ENCODE measurements at places on chromosomes 2 and 18.

DNA sequence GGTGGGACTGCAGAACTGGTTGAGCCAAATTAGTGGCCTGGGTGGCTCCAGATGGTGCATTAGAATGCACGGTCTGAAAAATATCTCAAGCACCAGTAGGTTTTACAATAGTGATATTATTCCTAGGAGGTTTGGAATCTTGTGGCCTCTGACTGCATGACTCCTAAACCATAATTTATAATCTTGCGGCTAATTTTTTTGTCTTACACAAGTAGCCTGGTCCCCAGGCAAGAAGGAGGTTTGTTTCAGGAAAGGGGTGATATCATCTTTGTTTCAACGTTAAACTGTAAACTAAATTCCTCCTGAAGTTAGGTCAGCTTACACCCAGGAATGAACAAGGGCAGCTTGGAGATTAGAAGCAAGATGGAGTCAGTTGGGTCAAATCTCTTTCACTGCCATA is 98.9 kb upstream of the ARL4C start:
- DNase-seq = no peak

DNA sequence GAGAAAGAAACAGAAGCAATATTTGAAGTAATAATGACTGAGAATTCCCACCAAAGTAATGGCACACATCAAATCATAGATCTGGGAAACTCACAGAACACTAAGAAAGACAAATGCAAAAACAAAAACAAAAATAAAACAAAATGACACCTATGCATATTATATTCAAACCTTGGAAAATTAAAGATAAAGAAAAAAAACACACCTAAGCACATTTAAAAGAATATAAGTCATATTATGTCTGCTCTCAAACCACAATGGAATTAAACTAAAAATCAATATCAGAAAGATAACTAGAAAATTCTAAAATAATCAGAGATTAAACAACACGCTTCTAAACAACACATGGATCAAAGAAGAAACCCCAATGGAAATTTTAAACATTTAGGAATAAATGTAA is 59.7 kb upstream of the GALNT5 start:
- no peak for DNase-seq

DNA sequence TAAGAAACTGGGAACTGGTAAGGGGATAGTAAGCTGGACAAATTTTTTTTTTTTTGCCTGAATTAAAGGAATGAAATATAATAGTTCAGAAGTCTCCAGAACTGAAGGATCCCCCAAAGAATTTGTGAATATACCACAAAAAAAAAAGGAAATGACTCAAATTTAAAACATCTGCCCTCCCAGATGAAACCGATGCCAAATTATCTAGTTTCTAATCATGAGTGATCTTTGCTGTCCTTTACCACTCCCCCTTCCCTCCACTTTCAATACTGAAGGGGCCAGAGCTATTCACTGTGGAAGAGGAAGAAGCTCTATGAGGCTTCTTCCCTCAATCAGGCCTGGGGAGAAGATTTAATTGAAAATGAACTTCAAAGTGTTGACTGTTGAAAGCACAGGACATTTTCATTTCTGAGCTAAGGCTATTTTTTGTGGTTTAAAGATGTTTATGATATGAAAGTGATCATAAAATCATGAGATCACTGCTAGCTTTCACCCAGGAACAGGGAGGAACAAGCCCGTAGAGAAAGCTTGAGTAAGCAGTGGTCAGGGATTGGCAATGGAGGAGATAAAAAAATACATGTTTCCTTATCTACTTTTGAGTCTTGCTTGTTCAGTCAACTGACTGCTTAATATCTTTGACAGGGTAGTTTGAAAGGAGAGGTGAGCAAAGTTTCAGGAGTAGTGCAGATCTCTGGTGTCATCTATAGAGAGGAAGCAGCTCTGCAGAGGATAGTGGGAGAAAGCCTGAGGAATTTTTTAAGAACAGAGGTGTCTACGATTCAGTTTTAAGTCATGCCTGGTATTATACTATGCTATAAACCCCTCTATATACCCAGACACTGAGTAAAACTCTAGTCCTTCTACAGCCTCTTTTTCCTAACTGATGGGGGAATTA is 409.5 kb upstream of the FIGN start:
- no peak for DNase-seq

- peak; percentile 20 for DNase-seq
Measured at GRCh38 chr18:59141294-59142068, 1.8 kb downstream of the SEC11C start.

GRCh38 chr2:163401481-163401880 is 334.3 kb downstream of the FIGN start:
- no peak for DNase-seq
